ENCODE measurements at places on chromosomes 13 and 19.

GRCh38 chr13:98959291-98959690, 18.6 kb downstream of the DOCK9 start:
- no peak for DNase-seq

GRCh38 chr13:71576571-71576970, 290.4 kb downstream of the DACH1 start:
- DNase-seq: no peak

GRCh38 chr13:111859354-111860230, 207.4 kb upstream of the SOX1 start:
- DNase-seq: no peak

DNA sequence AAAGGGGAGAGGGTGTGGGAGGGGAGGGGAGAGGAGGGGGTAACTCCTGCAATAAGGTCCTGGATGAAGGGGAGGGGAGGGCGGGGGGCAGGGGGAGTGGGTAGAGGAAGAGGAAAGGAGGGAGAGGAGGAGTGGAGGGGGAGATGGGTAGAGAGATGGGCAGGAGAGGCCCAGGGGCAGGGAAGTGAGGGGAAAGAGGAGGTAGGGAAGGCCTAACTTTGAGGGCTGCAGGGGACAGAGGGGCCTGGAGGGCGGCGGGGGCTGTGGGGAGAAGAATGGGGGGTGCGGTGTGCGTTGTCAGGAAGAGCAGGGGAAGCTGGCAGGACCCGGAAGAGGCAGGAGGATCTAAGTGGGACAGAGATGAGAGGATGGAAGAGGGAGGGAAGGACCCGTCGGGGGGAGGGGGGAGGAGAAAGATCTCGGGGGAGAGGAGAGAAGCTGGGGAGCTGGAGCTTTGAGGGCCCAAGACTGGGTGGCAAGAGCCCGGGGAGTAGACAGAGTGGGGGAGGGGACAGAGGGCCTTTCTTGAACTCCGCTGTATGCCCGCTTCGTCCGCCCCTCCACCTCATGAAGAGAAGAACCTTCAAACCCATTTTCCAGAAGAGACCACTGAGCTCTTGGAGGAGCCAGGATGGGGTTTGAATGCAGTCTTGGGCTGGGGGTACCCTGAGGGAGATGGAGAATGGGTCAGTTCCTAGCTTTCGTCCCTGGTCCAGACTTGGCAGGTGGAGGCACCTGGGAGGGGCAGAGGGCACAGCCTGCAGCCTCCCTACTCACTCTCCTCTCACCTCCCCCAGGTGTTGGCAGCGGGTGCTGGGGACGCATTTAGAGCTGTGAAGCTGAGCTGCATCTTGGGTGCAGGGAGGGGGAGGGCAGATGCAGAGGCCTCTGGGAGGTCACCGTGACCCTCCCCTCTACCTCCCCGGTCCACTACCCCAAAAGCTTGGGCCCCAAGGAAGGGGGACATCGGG, 778 bp upstream of the LRRC4B start:
- no peak for DNase-seq

DNA sequence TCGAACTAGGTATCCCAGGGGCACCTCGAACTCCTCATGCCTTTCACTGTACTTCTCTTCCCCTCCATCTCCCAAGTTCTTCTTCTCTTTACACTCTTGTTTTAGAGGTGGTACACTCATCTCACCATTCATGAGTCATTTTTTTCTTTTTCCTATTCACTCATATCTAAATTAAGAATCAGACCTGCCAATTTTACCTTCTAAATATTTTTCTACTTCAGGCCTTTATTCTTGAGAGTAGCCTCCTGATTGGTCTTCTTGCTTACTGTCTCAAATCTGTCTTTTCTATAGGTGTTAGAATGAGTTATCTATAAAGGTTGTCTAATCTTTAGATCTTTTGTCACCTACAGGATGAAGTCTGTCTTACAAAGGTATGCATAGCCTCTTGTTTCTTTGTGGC, 20.7 kb downstream of the TDRD3 start:
- no peak for DNase-seq

GRCh38 chr19:15115080-15115479, 7.9 kb downstream of the SYDE1 start:
- DNase-seq: no peak

GRCh38 chr19:46080561-46080960, 39.8 kb upstream of the IGFL4 start:
- DNase-seq: no peak

- no peak for DNase-seq
Measured at GRCh38 chr13:79631051-79631659, 150.2 kb downstream of the NDFIP2 start.

DNA sequence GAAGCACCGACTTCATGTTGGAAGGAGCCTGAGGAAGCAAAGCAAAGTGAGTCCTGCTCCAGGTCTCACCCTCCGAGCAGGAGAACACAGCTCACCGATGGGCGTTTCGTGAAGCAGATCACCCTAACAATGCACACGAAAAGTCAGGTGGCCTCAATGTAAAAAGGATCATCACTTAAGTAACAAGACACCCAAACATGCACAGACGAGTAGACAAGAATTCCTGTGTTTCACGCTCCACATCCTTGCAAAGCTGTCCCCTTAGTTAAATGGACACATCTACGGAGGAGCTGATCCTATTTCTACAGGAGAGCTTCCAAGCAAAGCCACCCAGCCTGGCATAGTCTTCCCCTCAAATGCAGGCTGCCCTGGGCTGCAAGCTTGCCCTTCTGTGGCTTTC, 66.2 kb downstream of the SLC15A1 start:
- no peak for DNase-seq

DNA sequence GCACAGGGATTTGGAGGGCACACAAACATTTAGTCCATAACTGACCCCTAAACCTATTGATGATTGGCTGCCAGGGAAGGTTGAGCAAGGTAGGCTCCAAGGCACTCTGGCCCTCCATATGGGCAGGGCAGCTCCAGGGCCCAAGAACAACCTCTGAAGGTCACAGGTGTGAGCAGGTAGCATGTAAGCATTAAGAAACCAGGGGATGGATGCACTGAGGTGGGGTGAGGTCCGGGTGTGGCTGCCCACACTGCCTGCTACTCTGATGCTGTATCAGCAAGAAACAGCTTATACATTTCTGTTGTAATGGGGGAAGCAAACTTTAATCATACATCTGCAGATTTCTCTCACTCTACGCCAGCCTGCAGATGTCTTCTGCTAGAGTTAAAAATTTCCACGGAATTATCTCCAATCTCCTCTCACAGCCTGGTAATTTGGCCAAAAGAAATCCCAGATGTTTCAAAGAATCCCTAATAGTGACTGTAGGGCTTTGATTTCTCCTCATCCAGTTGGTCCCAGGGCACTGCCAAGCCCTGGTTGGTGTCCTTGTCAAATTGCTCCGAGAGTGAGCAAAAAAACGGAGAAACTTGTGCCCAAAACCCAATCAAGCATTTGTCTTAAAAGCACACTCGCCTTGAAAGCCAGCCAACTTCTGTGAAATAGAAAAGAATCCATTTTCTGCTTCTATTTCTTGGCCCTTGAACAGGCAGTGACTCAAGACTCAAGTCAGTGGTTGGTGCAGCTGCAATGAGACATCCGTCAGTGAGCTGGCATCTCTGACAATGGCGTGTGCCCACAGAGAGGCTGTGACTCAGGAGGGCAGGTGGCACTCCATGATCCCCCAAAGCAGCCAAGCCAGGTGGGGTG, 72.5 kb upstream of the MRI1 start:
- no peak for DNase-seq

DNA sequence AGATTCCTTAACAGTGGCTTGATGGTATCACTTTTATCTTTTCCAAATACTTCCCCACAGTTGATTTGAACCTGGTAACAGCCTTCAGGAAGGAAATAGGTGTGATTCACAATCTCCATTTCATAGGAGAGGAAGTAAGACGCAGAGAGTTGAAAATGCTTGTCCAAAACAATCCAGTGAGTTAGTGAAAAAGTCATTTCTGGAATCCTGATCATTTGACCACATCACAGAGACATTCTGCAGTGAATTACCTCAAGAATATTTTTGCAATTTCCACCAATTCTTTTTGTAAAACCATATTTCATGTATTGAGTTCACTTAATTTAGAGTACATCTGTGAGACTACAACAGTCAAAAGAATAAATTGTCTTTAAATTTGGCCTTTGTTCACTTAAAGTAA, 292.8 kb downstream of the DCLK1 start:
- DNase-seq: no peak

- DNase-seq: no peak
Measured at GRCh38 chr19:45186509-45187334, 8.1 kb downstream of the BLOC1S3 start.

- DNase-seq: no peak
Measured at GRCh38 chr13:42011601-42012350, 36.7 kb upstream of the DGKH start.

DNA sequence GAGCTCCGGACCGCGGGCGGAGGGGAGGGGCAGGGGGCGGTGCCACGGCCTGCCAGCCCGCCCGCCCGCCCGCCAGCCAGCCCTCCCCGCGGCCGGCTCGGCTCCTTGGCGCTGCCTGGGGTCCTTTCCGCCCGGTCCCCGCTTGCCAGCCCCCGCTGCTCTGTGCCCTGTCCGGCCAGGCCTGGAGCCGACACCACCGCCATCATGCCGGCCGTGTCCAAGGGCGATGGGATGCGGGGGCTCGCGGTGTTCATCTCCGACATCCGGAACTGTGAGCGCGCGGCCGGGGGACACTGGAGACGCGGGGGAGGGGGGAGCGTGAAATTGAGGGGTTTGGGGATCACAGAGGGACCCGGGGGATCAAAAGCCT, at the start of gene AP2A1:
Gene AP2A1 (plus strand): TSS at position 72 of the 370 bp plus-strand sequence. CDS start 133 bp downstream, at position 205.
- no peak for DNase-seq

GRCh38 chr13:103395139-103395538, 328.9 kb upstream of the SLC10A2 start:
- no peak for DNase-seq

DNA sequence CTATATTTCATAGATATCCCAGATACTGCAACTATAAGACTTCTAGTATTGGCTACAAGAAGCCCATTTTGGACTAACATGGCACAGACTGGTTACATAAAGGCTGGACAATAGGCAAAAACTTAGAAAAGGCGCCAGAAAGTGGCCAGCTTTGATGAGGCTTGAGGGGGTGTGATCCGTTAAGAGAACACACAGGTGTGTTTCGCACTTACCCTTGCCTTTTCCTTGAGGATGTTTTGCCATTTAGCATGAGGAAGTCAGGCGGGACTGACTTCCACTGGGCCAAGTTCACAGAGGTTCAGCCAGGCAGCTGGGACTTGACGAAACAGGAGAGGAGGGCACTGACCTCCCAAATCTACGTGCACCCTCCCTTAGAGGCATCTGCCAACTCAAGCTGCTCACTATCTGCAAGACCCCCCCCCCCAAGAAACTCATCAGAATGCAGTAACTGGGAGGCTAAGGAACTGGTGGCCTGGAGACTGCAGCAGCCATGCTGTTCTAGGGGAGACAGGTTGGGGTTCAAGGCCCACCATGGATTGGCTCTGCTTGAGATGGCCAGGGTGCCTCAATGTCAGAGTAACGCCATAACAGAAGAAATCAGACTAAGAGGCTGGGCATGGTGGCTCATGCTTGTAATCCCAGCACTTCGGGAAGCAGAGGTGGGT, 4.5 kb upstream of the LIN7B start:
- no peak for DNase-seq

DNA sequence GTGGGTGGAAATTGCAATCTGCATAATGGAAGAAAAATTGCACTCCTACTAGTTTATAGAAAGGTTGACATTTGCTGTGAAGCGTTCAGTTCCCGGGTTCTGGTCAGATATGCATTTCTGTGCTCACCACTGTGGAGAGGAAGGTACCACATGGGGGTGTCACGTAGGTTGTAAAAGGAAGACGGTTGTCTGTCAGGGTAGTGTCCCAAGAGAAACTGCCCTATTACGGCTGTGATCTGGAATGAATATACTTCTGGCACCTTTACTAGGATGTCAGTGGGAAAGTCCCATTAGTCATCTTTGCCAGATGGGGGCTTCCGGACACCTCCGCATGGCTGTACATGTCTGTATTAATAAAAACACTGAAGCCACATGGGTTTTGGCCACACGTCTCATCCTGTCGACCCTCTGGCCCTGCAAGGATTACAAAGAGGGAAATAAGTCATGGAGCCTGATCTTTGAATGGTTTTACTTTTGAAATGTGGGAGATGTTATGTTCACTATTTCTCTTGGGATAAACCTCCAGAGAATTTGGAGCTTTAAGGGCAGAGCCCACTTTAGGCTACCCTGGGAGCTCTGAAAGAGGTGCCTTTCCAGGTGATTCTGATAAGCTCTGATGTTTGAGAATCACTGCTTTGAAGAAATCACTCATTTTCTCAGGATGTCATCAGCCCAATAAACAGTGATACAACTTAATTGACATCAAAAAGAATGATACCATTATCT, 133.9 kb downstream of the AKAP11 start:
- DNase-seq: no peak

GRCh38 chr13:26219726-26220125, 2.4 kb downstream of the RNF6 start:
- DNase-seq: no peak

- no peak for DNase-seq
Measured at GRCh38 chr13:114142137-114142550, 9.7 kb upstream of the RASA3 start.

DNA sequence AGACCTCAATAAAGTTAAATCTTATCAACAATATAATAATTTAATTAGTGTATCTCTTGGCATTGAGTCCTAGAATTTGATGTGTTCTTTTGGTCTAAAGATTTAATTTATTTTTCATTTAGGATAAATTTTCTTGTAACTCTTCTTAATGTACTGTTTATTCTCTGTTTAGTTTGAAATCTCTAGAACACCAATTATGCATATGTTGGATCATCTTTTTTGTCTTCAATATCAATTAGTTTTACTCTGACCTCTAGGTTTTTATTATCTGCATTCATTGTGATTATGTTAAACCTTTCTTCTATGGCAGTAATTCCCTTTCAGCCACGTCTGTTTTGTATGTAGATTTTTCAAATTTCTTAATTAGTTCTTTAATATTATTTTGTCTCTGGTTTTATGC, 93.8 kb upstream of the ARHGEF7 start:
- DNase-seq: no peak

DNA sequence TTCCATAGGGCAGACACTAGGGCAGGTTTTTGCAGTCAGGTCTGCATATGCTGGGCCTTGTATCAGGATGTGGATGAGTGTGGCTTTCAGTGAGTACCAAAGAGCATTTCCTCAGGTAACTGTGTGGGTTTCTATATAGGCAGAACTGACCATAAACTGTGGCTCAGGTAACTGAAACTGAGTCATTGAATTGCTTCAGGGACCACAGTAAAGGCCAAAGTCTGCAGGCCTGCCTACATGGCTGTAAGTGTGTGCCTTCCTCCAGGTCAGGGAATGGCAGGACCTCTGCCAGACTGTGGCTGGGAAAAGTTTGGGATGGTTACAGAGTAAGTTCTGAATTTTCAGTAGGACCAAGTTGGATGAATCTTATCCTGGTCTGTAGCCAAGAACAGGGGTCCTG, 85.6 kb downstream of the ZNF486 start:
- DNase-seq: no peak

GRCh38 chr19:2207991-2208860, 27.9 kb downstream of the PLEKHJ1 start:
- no peak for DNase-seq

- no peak for DNase-seq
Measured at GRCh38 chr13:79108914-79109643, 297.0 kb downstream of the RBM26 start.
